Stimulated activated CD4-positive, alpha-beta T cell treated with anti-CD3 and anti-CD28 coated beads, TNF-alpha, amount 100 ng/mL, for 1 hour (primary cell): ENCODE measurements at places on chromosomes 5 and 9.

DNA sequence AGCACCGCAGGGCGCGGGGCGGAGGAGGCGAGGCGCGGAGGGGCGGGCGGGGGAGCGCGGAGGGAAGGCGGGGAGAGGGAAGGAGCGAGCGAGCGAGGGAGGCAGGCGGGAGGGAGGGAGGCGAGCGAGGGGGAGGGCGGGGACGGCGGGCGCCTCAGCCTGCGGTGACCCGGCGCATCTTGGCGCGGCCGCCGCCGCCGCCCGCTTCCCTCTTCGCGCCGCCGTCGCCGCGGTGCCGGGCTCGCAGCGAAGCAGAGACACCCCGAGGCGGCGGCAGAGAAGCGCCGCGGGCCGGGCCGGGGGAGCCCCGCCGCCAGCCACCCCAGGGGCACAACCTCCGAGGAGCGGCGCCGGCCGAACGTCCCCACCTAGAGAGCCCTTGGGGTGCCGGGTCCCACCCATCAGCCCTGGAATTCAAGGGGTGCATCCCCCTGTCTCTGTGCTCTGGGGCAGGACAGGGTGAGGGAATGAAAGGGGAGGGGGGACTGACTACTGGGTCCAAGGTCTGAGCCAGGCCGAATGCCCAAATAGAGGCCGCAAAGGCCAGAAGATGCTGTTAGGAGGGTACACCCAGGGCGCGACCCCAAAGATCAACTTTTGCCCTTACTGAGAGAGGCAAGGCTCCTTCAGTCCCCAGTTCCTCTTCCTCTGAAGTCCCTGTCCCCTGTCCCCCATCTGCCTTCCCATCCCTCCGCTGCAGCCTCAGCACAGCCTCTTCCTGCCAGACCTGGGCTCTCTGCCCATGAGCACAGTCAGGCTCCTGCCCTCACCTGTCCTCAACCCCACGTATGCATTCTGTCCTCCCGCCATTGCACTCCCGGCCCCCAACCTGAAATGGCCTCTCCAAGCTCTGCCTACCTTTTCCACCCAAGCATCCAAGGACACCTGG is at the start of gene ADAMTS2:
ADAMTS2 (minus strand) TSS at position 29 of the 889 bp plus-strand sequence. CDS start 133 bp downstream, outside the sequence.
- DNase-seq: no peak

GRCh38 chr9:130638284-130639123 is 25.9 kb upstream of the PRDM12 start:
- no peak for DNase-seq

DNA sequence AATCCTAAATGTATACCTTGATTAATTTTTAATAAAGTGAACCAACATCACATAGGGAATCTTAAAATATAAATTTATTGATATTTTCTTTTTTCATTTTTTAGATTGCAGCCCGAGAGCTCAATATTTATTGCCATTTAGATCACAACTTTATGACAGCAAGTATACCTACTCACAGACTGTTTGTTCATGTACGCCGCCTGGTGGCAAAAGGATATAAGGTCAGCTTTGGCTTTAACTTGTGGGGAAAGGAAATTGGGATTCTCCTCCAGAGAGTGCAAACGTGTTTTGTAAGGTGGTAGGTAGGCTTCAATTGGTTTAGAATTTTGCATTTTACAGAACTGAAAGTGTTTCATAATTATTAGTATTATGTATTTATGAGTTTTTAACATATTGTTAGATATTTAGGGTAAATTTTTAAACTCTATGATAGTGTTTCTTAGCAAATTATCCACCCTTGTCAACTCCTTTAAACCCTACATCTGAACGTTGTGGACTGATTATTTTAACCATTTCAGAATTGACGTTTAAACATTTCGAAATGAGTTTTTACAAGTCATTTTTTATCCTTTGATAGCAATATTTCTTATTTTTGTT is 17.5 kb upstream of the DHFR start:
- peak; percentile 20 for DNase-seq

DNA sequence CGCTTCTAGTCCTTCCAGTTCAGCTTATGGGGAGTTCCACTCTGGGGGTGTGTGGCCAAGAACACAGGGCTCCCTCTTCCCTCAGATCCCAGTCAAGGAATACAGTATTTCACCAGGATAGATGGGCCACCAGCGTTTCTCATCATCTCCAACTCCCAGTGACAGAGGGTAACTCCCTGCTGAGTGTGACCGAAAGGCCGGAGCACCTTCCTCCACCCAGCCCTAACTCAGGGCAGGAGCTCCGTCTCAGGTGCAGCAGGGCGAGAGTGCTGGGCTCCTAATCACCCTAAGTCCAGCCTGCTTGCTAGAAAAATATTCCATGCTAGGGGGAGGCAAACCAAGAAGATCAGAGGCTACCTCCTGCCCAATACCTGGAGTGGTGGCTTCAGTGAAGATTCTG is 102.6 kb downstream of the ADAMTS2 start:
- DNase-seq: no peak

DNA sequence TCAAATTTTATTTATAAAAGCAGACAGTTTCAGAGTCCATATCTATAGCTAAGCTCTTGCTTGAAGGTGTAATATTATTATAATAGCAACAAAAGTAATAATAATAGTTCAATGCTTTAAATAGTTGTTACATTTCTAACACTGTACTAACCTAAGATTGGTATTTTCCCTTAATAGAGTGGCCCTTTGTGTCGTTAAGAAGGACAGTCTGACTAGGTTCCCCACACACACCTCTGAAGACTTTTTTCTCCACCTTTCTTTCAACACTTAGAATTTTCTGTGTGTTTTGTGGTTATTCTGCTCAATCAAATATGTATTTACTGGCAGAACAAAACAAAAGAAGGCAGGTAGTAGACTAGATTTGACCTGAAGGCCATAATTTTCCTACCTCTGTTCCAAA is 223.2 kb upstream of the ACO1 start:
- DNase-seq: no peak

- no peak for DNase-seq
Measured at GRCh38 chr5:7878381-7878873, 9.5 kb downstream of the MTRR start.

DNA sequence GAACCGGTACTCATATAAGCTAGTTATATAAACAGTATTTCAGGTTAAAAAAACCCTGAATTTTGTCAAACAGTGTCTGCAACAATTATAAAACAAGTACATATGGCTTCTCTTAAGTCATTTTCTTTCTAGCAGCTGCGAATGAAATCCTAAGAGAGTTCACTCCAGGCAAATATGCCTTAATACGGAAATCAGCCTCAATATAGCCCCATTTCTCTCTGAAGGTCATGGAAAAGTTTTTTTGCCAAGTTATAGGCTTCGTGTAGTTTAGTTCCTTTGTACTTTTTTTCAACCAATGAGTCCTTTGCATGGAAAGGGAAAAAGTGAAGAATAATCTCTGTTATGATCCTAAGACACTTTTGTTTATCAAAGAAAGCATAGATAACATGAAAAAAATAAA is 848.0 kb upstream of the ACO1 start:
- no peak for DNase-seq

DNA sequence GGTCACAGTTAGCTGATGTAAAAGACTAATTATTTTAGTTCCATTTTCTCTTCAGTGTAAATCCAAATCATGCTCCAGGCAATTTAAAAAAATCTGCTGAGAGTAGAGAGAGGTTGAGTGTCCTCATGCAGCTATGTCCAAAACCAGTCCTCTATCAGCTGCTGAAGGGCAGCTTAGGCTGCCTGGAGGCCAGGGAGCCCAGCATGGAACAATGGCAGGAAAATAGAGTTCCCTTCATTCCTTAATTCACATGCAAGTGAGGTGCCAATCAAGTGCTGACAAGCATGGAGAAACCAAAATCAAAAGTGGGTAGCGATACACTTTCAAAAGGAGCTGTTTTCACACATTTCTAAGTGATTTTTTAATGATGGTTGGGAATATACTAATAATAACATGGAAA is 78.3 kb upstream of the POU5F2 start:
- DNase-seq: no peak

DNA sequence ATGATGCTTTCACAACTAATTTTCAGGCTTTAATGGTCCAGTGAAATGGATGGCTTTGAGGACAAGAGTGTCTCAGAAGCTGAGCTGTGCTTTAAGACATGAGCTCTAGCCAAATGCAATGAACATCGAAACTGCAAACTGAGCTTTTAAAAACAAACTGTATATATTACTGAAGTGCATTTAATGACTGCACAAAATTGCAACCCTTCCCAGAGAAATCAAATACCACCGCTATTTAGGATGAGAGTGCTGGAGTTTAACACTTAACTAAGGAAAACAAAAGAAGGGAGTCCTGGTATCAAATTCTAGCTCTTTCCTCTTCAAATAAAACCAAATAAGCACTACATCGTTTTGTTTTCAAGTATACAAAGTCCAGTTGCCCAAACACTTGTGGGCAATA is 163.9 kb downstream of the SLF1 start:
- DNase-seq: no peak

DNA sequence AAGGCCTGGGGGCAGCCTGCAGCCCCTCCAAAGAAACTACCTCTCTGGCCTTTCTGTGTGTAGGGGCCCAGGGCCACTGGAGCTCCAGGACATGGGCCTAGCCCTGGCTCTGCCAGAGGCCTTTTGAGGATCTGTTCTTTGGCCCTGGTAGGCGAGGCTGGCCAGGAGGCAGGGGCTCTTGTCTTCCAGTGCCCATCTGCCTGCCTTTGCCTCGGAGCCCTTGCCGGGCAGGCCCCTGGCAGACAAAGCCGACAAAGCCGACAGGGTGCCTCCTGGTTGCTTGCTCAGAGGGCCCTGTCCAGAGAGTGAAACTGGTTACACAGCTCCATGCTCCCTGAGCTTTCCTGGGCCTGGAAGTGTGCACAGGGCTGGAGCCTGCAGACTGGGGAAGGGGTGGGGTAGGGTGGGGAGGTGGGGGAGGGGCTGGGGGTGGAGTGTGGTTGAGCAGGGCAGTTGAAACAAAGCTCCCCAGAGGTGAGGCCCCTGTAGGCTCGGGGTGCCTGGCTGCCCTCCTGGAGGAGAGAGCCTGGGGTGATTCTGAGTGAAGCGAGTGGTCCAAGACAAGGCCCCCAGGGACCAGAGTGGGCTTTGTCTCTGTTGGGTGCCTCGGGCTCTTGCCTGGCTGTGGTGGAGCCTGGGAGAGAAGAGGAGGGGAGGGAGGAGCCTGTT is 29.3 kb downstream of the PTPA start:
- no peak for DNase-seq

DNA sequence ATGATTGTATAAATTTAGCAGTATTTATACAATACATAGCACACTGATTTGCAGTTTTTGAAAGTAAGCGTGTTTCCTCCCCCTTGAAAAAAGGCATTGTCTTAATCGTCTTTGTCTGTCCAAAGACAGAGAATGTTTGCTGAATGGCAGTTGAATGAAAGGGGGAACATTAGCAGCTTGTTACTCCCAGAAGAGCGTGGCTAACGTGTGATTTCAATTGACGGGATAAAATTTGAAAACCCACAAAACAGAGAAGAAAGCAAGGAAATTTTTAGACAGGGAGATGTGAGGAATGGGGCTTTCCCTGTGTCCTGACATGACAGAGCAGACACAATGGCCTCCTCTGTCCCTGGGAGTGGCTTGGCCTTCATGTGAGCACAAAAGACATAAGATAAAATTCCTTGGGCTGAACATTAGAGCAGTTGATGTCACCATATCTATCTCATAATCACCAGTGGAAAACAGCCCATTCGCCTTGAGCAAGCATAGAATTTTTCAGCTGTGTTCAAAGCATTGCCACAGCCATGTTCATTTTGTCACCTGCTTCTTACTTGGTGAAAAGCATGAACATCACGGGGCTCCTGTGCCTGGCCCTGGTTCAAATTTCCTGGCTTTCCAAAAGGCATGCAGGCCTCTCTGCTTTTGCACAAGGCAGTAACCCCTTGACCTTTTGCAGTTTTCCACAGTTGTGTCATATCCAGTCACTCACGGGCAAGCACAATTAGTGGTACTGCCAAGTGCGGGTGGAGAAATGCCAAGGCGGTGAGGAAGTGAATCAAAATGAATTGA is 126.9 kb downstream of the TLE1 start:
- DNase-seq: no peak

- no peak for DNase-seq
Measured at GRCh38 chr9:71646131-71646530, 122.2 kb downstream of the CEMIP2 start.

DNA sequence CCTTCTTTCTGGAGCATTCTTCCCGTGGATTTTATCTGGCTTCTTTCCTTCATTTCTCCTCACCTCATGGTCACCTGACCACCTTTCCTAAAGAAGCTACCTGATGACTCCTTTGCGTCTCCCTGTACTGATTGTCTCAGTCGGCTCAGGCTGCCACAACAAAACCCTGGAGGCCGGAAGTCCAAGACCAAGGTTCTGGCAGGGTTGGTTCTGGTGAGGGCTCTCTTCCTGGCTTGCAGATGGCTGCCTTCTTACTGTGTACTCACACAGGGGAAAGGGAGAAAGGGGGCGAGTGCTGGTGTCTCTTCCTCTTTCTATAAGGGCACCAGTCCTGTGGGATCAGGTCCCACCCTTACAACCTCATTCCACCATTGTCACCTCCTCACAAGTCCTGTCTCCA is 140.0 kb downstream of the SYK start:
- DNase-seq: no peak

GRCh38 chr9:21811914-21812313 is 9.5 kb downstream of the MTAP start:
- DNase-seq: no peak

DNA sequence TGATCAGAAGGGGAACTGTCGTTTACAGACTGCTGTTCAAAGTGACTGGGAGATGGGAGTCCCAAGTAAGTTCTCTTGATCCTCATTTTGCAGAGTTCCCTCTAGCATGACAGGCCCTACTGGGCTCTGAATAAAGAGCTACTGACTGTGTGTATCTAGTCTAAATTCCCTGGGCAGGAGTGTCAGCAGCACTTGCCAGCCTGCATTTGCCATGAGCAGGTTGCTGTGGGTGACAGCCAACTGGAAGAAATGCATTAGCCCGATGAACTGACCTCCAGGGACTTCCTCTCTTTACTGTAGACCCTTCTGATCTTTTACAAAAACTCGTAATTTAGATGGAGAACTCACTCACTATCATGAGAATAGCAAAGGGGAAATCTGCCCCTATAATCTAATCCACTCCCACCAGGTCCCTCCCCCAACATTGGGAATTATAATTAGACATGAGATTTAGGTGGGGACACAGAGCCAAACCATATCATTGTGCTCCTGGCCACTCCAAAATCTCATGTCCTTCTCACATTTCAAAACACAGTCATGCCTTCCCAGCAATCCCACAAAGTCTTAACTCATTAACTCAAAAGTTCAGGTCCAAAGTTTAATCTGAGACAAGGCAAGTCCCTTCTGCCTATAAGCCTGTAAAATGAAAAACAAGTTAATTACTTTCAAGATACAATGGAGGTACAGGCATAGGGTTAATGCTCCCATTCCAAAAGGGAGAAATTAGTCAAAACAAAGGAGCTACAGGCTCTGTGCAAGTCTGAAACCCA is 78.9 kb upstream of the CXCL14 start:
- no peak for DNase-seq

- no peak for DNase-seq
Measured at GRCh38 chr5:5037674-5038073, 102.5 kb upstream of the ADAMTS16 start.

DNA sequence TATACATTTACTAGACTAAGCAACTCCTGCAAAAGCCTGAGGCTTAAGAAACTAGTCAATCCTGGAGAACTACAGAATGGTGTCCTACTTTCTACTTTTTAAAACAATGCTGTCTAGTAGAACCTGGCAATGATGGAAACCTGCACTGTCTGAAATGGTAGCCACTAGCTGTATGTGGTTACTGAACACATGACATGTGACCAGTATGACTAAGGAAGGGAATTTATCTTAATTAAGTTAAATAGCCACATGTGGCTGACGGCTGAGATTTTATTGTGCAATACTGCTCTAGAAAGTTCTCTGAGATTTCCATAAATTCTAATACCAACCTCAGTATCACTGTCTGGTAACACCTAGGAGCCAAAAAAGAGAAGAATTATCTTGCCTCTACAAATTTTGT is 44.9 kb upstream of the RAPGEF6 start:
- DNase-seq: no peak
